ENCODE measurements at places on chromosomes 2 and 18. TPM values are rescaled to one million over a fixed set of nuclear protein-coding genes. Genes with fewer than 3 reads are reported as not detected.

GRCh38 chr18:28078298-28078697 lies 98.6 kb downstream of the CDH2 start:
- no peak for DNase-seq
- no peaks in the 10 kb centered on the region for H3K4me1 ChIP-seq
- no peaks in the 10 kb centered on the region for H3K27me3 ChIP-seq
- H3K27ac ChIP-seq, result no peak overlapping the region
- H3K4me3 ChIP-seq, result no peak overlapping the region

DNA sequence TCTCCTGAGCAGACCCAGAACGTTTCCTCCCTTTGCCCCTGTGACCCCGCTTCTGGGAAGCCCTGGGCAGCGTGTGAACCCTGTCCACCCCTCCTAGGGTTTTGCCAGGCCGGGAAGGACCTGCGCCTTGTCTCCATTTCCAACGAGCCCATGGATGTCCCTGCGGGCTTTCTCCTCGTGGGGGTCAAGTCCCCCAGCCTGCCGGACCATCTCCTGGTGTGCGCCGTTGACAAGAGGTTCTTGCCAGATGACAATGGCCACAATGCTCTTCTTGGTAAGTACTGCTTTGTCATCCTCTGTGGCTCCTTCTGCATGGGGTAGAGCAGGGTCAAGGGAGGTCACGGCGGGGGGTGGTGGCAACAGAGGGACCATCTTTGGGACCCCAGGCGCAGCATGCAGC lies 32.5 kb downstream of the GREB1 start:
- no peaks in the 10 kb centered on the region for H3K27me3 ChIP-seq
- no peaks in the 10 kb centered on the region for H3K4me1 ChIP-seq
- H3K4me3 ChIP-seq, result no peak overlapping the region
- H3K36me3 ChIP-seq, result no peaks in the 10 kb centered on the region

Gene CFAP65
- total RNA-seq, result not detected

Gene C2orf76
- 11.1 TPM for total RNA-seq

GRCh38 chr2:40127890-40128557 lies 323.9 kb downstream of the SLC8A1 start:
- no peak overlapping the region for H3K27ac ChIP-seq
- no peak overlapping the region for H3K4me3 ChIP-seq
- no peaks in the 10 kb centered on the region for H3K4me1 ChIP-seq
- H3K36me3 ChIP-seq, result no peaks in the 10 kb centered on the region

DNA sequence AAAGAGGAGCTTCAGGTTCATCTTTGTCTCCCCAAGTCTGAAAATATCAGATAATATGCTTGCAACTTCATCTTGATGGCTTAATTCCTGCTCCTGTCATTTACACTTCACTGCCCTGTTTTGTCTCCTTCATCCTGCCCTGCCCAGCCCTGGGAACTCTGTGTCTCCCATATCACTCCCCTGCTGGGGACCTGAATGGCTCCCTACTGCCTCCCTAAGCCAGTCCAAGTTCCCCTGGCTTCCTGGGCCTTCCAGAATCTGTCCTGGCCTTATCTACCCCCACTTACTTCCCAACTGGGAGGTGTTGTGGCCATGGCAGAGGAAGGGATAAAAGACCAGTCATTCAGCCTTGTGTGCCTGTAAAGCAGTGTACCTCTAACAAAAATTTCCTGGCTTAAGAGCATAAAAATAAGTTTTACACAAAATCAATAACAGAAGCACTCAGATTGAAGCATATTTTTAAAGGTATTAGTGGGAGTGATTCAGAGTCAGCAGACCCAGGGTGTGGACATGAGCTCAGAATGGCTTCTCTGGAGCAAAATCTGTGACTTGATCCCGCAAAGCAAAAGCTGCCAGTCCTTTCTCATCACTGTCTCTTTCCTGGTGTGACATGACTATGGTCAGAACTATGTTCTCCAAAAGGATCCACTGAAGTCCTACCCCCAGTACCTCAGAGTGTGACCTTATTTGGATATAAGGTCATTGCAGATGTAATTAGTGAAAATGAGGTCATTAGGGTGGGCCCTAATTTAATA lies 59.1 kb downstream of the INO80C start:
- DNase-seq, result no peak
- no peak overlapping the region for H3K27ac ChIP-seq
- H3K4me1 ChIP-seq, result no peaks in the 10 kb centered on the region
- peaks cover 3% of the 10 kb centered on the region for H3K27me3 ChIP-seq
- H3K4me3 ChIP-seq, result no peak overlapping the region

DNA sequence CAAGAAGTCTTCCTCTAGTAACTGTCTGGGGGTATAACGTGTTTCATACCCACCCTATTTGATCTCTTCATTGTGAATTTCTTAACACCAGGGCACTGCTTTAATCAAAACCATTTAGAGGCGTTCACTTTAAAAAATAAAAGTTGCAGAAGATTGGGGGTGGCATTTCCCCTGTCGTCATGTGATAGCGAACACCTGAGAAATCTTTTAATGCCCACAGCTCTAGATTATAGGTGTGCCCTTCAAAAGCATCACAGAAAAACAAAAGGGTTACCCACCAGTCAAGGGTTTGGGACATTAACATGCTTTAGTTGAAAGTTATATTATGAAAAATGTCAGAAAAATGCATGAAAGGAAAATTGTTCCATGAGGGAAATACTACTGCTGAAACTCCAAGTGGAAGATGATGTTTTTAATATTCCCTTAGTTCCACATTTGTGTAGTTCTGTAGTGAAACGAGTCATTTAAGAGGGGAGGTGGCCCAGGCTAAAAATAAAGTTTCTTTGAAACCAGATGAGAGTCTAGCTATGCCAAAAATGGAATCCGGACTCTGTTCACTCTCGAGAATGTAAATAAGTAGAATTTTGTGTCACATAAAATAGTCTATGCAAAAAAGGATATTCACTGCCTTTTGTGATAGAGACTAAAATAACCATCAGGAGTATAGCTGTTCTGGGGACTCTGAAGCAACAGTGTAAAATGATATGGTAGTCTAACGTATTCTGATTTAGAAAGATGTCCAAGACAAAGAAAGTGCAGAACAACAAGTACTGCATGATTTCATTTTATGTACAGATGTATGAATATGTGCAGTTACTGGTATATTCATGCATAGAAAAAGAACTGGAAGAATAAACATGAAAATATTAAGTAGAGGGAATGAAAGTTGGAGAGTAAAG lies 95.3 kb downstream of the TMEM247 start:
- H3K27ac ChIP-seq, result no peak overlapping the region
- no peak overlapping the region for H3K4me3 ChIP-seq
- DNase-seq, result no peak
- H3K4me1 ChIP-seq, result peaks cover 3% of the 10 kb centered on the region

Gene ZDBF2
- total RNA-seq, result 3.9 TPM

DNA sequence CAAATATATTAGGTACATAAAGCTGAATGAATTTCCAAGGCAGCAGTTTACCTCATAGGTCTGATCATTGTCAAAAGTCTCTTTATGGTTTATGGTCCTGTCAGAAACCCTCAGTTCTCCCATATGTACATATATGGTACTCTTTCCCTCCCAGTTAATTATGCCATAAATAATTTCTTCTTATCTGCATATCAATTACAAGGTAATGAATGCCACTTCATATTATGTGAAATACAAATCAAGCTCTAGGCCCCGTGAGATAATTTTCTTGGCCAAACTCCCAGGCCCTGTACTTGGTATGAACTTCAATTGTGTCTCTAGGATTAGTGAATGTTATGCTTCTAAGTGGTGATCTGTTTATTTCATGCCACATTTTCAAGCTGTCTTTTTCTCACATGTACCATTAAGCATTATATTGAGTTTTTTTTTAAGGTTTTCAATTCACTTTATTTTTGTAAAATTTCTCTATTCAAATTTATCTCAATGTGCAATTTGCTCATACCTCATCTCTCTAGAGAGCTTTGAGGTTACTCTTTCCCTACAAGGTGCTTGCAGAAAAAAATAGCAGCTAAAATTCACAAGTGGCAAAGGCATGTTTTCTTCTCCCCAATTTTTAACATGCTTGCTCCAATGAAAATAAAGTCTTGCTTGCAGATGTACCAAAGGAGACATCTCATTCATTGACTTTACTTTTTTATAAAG lies 430.6 kb upstream of the VRK2 start:
- no peaks in the 10 kb centered on the region for H3K36me3 ChIP-seq
- no peaks in the 10 kb centered on the region for H3K4me1 ChIP-seq

DNA sequence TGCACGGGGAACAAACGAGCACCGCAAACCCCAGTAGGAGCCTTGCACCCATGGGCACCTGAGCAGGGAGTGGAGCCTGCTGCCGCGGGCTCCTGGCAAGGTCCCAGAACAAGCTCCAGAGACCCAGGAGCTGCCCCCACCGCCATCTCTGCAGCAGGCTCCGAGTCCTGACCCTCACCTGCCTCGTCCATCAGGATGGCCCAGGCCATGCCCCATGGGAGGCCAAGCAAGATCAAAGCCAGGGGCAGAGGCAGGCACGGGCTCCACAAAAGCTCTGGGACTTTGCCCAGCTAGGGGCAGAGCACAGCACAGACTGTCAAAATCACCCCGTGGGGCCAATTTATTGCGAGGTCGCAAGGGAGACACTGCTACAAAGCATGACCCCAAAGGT lies 43.6 kb downstream of the GPC1 start:
- H3K27ac ChIP-seq, result no peak overlapping the region
- H3K36me3 ChIP-seq, result peaks cover 11% of the 10 kb centered on the region
- H3K27me3 ChIP-seq, result no peaks in the 10 kb centered on the region
- H3K4me3 ChIP-seq, result no peak overlapping the region

Measured in activated naive CD4-positive, alpha-beta T cell treated with anti-CD3 and anti-CD28 coated beads for 36 hours (primary cell).